ENCODE measurements at places on chromosomes 1 and 21.
A peak's percentile ranks its signal among the peaks of the same experiment; 100 is the strongest.

DNA sequence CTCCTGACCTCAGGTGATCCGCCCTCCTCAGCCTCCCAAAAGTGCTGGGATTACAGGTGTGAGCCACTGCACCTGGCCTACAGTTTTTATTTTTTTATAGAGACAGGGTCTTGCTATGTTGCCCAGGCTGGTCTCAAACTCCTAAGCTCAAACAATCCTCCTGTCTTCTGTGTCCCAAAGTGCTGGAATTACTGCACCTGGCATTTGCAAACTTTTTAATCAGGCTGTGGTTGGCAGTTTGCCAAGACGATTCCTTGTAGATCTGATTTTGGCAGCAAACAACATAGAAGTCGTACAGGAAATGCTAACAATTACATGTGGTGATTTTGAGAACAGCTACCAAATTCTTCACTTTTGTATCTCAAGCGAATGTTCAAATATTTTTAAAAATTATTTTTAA, 10.1 kb downstream of the RBP7 start:
- H3K36me3 ChIP-seq = no peaks in the 10 kb centered on the region
- no peak overlapping the region for H3K27ac ChIP-seq
- no peak overlapping the region for H3K4me3 ChIP-seq
- H3K4me1 ChIP-seq = no peaks in the 10 kb centered on the region

DNA sequence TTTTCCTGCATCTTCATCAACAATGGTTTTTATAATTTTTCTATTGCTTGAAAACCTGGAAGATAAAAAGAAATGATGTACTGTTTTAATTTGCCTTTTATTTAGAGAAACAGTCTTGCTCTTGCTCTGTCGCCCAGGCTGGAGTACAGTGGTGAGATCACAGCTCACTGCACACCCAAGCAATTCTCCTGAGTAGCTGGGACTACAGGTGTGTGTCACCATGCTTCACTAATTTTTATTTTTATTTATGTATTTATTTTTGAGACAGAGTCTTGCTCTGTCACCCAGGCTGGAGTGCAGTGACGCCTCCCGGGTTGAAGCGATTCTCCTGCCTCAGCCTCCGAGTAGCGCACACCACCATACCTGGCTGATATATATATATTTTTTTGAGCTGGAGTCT, 43.0 kb upstream of the RPL11 start:
- no peaks in the 10 kb centered on the region for H3K27me3 ChIP-seq
- no peaks in the 10 kb centered on the region for H3K4me1 ChIP-seq
- no peak for DNase-seq
- no peak overlapping the region for H3K27ac ChIP-seq
- H3K36me3 ChIP-seq = no peaks in the 10 kb centered on the region

GRCh38 chr1:52348704-52349300, 17.2 kb downstream of the CC2D1B start:
- H3K27me3 ChIP-seq = no peaks in the 10 kb centered on the region
- H3K27ac ChIP-seq = no peak overlapping the region
- no peak overlapping the region for H3K4me3 ChIP-seq
- peaks cover 9% of the 10 kb centered on the region for H3K36me3 ChIP-seq
- DNase-seq = peak; percentile 17
- no peaks in the 10 kb centered on the region for H3K4me1 ChIP-seq

DNA sequence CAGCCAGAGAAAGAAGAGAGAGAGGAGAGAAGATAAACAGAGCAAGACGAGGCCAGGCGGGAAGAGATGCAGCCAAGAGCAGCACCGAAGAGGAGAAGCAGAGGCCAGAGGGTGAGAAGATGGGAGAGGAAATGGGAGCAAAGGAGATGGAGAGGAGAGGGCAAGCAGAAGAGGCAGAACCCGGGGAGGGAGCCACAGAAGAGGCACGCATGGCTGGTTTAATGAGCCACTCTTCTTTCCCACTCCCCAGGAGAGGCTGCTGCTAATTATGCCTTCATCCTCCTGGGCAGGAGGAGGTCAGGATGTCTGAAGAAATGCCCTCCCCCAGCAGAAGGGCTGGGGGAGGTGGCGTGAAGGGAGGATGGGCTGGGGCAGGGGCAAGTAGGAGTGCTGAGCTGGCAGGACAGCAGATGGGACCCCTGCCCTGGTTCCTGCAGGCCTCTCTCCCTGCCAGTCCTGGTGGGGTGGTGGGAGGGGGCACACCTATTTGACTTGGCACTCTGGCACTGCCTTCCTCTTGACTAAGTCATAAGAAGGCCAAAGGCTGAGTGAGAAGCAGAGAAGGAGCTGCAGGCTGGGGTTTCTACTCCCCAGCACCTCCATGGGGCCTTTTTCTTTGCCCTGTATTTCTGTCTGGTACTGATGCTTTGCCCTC, 32.3 kb downstream of the KIRREL1 start:
- peaks cover 6% of the 10 kb centered on the region for H3K4me1 ChIP-seq
- no peak for DNase-seq
- no peaks in the 10 kb centered on the region for H3K27me3 ChIP-seq
- H3K4me3 ChIP-seq = no peak overlapping the region

GRCh38 chr1:153962088-153963029, 978 bp downstream of the SLC39A1 start:
- H3K36me3 ChIP-seq = no peaks in the 10 kb centered on the region
- H3K4me3 ChIP-seq = peak overlapping the region; percentile 78
- H3K4me1 ChIP-seq = peaks cover 4% of the 10 kb centered on the region

- no peaks in the 10 kb centered on the region for H3K27me3 ChIP-seq
- H3K4me1 ChIP-seq = peaks cover 20% of the 10 kb centered on the region
- H3K4me3 ChIP-seq = no peak overlapping the region
- peak; percentile 65 for DNase-seq
- H3K36me3 ChIP-seq = no peaks in the 10 kb centered on the region
Observed at GRCh38 chr1:25743164-25744139, 56.5 kb upstream of the SELENON start.

GRCh38 chr1:15884477-15884876, 37.0 kb downstream of the SPEN start:
- no peaks in the 10 kb centered on the region for H3K4me1 ChIP-seq
- H3K27me3 ChIP-seq = no peaks in the 10 kb centered on the region
- DNase-seq = no peak
- H3K27ac ChIP-seq = peak overlapping the region; percentile 91
- H3K36me3 ChIP-seq = no peaks in the 10 kb centered on the region

GRCh38 chr1:218501161-218501560, 156.0 kb downstream of the TGFB2 start:
- DNase-seq = no peak
- H3K36me3 ChIP-seq = no peaks in the 10 kb centered on the region
- no peak overlapping the region for H3K4me3 ChIP-seq
- H3K4me1 ChIP-seq = no peaks in the 10 kb centered on the region

DNA sequence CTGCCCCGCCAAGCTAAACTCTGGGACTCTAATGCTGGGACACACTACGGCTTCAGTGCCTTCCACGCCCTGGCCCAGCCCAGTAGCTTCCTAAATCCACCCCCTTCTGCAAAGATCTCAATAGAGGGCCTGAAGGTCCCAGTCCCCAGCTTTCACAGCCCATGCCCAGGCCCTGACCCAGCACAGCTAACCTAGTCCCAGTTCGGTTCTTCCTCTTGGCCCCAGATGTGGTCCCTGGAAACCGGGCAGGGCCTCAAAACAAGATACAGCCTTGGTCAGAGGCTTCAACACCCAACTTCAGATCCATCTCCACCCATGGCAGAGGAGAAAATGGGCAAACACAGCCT, 646 bp upstream of the PDZK1IP1 start:
- DNase-seq = no peak
- H3K4me1 ChIP-seq = no peaks in the 10 kb centered on the region
- no peaks in the 10 kb centered on the region for H3K27me3 ChIP-seq
- peak overlapping the region; percentile 71 for H3K27ac ChIP-seq

- no peaks in the 10 kb centered on the region for H3K27me3 ChIP-seq
- H3K36me3 ChIP-seq = no peaks in the 10 kb centered on the region
- no peak overlapping the region for H3K27ac ChIP-seq
- H3K4me3 ChIP-seq = no peak overlapping the region
- H3K4me1 ChIP-seq = no peaks in the 10 kb centered on the region
Observed at GRCh38 chr1:54564312-54565112, 16.5 kb downstream of the ACOT11 start.

GRCh38 chr1:91712393-91712792, 173.6 kb downstream of the TGFBR3 start:
- DNase-seq = no peak
- H3K27me3 ChIP-seq = no peaks in the 10 kb centered on the region
- H3K36me3 ChIP-seq = no peaks in the 10 kb centered on the region
- peak overlapping the region; percentile 55 for H3K27ac ChIP-seq
- no peaks in the 10 kb centered on the region for H3K4me1 ChIP-seq
- H3K4me3 ChIP-seq = no peak overlapping the region

DNA sequence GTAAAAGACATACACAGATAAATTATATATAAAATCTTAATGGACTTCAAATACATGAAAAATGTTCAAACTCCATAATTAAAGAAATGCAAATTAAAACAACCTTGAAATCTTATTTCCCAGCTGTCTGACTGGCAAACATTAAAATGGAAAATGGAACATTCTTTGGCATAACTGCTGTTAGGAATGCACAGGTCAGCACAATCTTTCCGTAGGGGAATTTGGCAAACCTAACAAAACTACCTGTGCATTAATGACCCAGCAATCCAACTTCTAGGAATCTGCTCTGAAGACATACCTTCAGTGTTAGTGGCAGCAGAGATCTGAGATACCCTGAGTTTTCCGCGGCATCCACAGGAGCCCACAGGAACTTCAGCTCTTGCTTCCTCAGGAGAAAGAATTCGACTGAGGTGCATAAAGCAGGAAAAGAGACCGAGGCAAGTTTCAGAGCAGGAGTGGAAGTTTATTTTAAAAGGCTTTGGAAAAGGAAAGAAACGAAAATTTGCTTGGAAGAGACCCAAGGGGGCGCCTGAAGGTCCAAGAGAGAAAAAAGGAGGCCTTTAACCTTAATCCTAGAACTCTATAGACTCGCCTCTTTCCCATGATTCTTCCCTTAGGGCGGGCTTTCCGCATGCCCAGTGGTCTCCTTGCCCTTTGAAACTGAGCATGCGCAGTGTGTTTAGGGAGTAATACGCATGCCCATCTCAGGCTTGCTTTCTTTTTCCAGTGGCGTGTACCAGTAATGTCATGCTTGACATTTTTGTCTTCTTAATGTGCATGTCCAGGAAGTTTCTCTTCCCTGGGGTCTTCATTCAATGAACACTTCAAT, 24.8 kb downstream of the LYPD8 start:
- DNase-seq = no peak
- H3K36me3 ChIP-seq = no peaks in the 10 kb centered on the region
- no peaks in the 10 kb centered on the region for H3K4me1 ChIP-seq
- no peak overlapping the region for H3K4me3 ChIP-seq
- no peaks in the 10 kb centered on the region for H3K27me3 ChIP-seq
- no peak overlapping the region for H3K27ac ChIP-seq

DNA sequence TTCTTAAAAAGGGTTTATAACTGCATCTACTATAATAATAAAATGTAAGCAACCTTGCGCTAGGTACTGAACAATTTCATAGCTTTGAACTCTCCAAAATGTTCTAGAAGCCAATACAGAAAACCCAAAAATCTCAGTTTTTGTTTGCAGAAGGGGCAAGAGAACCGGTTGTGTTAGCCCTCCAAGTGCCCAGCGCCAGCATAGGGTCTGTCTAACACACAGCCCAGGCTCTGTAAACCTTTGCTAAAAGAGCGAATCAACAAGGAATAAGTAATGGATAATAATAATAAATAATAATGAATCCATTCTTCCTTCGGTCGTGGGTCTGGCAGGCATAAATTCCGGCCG, 333 bp upstream of the CHAF1B start:
- H3K36me3 ChIP-seq = no peaks in the 10 kb centered on the region
- peak overlapping the region; percentile 64 for H3K4me3 ChIP-seq
- DNase-seq = no peak
- H3K27ac ChIP-seq = no peak overlapping the region

GRCh38 chr1:25613091-25613490, 3.5 kb upstream of the MAN1C1 start:
- H3K27ac ChIP-seq = no peak overlapping the region
- no peaks in the 10 kb centered on the region for H3K27me3 ChIP-seq
- no peak overlapping the region for H3K4me3 ChIP-seq
- no peak for DNase-seq

- DNase-seq = peak; percentile 80
- no peak overlapping the region for H3K4me3 ChIP-seq
- no peaks in the 10 kb centered on the region for H3K27me3 ChIP-seq
Observed at GRCh38 chr1:235932090-235932510, 65.4 kb upstream of the LYST start.

GRCh38 chr1:57882072-57882471, 458.2 kb upstream of the DAB1 start:
- no peaks in the 10 kb centered on the region for H3K36me3 ChIP-seq
- no peaks in the 10 kb centered on the region for H3K27me3 ChIP-seq
- no peaks in the 10 kb centered on the region for H3K4me1 ChIP-seq
- no peak for DNase-seq
- no peak overlapping the region for H3K27ac ChIP-seq

DNA sequence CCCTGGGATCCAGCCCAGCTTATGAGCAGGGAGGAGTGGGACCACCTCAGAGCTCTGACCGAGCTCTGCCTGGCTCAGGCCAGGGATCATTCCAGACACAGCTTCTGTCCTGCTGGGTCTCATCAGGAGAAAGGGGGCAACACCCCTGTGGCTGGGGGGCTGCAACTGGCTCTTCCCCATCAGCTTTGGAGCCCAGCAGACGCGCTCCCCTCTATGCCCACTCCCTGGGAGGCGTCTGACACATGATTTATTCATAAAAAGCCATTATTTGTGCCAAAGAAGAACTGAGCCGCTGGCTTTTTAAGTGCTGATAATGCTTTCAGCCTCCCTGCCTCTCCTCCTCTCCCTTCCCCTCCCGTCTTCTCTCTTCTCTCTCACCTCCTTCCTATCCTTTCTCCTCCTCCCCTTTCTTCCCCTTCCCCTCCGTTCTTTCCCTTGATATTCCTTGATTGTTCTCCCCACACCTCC, 25.0 kb downstream of the FOXO6 start:
- no peak overlapping the region for H3K4me3 ChIP-seq
- no peaks in the 10 kb centered on the region for H3K36me3 ChIP-seq
- peaks cover 12% of the 10 kb centered on the region for H3K4me1 ChIP-seq
- H3K27me3 ChIP-seq = no peaks in the 10 kb centered on the region
- no peak for DNase-seq

- no peaks in the 10 kb centered on the region for H3K36me3 ChIP-seq
- H3K27me3 ChIP-seq = no peaks in the 10 kb centered on the region
- H3K4me1 ChIP-seq = no peaks in the 10 kb centered on the region
- no peak overlapping the region for H3K27ac ChIP-seq
Observed at GRCh38 chr21:39040494-39041110, 142.6 kb downstream of the PSMG1 start.

GRCh38 chr1:230170622-230171021, 103.6 kb downstream of the GALNT2 start:
- H3K27ac ChIP-seq = no peak overlapping the region
- H3K36me3 ChIP-seq = no peaks in the 10 kb centered on the region

- no peak for DNase-seq
- H3K4me3 ChIP-seq = no peak overlapping the region
- H3K36me3 ChIP-seq = no peaks in the 10 kb centered on the region
- H3K27ac ChIP-seq = peak overlapping the region; percentile 56
- peaks cover 24% of the 10 kb centered on the region for H3K4me1 ChIP-seq
Observed at GRCh38 chr1:226708967-226709396, 30.1 kb downstream of the ITPKB start.
